ENCODE measurements at places on chromosomes 6 and 20.

DNA sequence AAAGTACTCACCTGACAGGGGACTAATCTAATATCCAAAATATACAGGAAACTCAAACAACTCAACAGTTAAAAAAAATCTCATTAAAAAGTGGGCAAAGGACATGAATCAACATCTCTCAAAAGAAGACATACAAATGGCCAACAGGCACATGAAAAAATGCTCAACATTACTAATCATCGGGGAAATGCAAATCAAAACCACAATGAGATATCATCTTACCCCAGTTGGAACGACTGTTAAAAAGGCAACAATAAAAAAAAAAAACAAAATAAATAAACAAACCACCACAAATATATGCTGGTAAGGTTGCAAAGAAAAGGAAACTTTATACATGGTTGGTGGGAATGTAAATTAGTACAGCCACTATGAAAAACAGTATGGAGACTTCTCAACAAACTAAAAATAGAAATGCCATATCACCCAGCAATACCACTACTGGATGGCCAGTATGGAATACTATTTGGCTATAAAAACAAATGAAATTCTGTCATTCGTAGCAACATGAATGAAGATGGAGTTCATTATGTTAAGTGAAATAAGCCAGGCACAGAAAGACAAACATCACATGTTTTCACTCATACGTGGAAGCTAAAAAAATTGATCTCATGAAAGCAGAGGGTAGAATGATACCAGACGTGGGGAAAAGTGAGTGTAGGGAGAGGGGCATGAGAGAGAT, 6.6 kb downstream of the SIRPB2 start:
- no peak for DNase-seq

GRCh38 chr6:37965964-37966676, 146.6 kb downstream of the ZFAND3 start:
- no peak for DNase-seq

DNA sequence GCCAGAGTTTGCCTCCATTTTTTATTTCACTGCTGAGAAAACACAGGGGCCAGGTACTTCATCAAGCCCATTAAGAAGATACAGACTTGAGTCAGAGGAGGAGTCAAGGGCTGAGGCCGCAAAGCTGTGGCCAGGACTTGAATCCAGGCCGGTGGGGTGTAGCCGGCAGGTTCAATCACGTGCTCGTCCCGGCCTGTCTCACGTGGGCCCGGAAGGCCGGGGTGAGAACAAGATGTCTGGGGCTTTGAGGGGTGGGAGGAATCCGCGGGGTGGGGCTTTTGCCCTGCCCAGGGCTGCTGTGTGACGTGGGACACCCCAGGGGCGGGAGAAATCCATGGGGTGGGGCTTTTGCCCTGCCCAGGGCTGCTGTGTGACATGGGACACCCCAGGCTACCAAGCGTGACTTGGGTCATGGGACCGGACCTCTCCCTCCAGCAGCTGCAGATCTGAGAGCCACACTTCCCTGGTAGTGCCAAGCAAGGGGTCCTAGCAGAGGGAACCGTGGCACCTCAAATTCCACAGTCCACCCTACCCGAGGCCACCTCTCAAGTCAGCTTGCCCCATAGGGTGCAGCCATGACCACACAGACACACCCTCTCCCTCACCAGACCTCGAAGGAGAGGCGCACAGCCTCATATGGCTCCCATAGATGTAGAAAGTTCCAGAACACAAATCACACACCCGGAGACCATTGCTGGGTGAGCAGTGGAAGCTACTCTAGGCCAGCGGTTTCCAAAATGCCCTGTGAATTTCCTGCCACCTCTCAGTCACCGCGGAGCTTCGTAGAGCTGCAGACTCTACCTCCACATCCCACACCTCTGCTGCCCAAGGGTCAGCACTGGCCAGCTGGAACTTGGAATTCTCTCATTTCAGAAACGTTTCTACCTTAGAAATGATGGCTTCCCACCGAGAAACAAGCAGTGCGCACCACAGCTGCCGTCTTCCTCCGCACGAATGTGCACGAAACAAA, 156.1 kb downstream of the DLL1 start:
- DNase-seq = no peak

DNA sequence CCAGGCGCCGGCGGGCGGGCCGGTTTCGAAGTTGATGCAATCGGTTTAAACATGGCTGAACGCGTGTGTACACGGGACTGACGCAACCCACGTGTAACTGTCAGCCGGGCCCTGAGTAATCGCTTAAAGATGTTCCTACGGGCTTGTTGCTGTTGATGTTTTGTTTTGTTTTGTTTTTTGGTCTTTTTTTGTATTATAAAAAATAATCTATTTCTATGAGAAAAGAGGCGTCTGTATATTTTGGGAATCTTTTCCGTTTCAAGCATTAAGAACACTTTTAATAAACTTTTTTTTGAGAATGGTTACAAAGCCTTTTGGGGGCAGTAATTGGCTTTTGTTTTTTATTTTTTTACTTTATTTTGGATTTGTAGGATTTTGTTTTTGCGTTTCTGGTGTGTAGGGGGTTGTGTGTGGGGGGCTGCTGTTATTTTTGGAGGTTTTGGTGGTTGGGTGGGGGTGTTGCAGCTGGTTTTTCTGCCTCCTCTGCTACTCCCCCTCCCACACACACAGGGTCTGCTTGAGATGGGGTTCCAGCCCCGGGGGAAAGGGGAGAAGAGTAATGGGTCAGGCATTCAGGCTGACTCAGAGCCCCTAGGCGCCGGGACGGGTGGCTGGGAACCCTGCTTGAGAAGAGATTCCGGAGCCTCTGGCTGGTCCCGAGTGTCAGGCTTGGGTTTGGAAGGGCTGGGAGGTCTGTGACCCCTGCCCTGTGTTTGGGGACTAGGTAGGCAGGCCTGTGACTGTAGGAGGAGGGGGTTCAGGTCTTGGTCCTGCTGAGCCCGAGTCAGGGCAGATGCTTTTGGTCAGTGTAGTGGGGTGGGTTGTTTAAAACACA, 2.0 kb downstream of the CEBPB start:
- peak; percentile 86 for DNase-seq

DNA sequence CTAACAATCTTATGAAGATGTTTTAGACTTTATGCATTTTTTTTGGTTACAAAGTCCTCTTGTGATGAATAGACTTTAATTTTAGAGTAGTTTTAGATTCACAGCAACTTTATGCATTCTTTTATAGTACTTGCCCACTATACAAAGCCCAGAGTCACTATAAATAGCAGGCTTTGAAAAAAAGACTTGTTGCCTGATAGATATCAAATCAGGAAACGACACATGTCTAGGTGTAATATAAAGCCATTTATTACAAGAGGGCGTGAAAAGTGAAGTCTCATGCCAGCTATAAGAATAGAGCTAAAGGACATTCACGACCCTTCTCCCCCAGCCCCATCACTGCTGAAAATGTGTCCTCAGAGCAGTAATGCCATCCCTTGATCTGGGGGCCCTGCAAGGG, 78.0 kb upstream of the MRPS10 start:
- DNase-seq = no peak

DNA sequence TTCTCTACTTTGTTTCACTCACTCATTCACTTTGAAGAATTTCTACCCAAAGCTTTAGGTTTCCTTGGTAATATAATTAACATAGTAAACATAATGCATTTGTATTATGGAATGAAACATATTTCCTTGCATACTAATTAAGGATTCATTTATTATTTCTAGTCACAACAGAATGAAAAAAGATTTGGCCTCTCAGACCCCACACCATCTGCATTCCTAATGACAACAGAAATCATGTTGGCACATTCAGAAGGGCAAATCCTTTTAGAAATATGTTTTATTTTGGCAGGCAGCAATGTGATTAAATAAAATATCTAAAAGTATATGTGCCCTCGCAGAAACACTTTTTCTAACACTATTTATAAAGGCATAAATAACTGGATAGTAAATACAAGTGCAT, 163.4 kb downstream of the HTR1B start:
- no peak for DNase-seq

Measured in GM20000 (cell line).